Vagina (tissue), 2 donors: ENCODE measurements at places on chromosomes 2 and 18. TPM values are rescaled to one million over a fixed set of nuclear protein-coding genes. Genes with fewer than 3 reads are reported as not detected.

ZNF532 gene
- total RNA-seq: 77.1 TPM

G6PC2 gene
- not detected for total RNA-seq

GRCh38 chr2:28178946-28179345, 213.7 kb upstream of the FOSL2 start:
- no peak for DNase-seq

FEV gene
- total RNA-seq: not detected

DNA sequence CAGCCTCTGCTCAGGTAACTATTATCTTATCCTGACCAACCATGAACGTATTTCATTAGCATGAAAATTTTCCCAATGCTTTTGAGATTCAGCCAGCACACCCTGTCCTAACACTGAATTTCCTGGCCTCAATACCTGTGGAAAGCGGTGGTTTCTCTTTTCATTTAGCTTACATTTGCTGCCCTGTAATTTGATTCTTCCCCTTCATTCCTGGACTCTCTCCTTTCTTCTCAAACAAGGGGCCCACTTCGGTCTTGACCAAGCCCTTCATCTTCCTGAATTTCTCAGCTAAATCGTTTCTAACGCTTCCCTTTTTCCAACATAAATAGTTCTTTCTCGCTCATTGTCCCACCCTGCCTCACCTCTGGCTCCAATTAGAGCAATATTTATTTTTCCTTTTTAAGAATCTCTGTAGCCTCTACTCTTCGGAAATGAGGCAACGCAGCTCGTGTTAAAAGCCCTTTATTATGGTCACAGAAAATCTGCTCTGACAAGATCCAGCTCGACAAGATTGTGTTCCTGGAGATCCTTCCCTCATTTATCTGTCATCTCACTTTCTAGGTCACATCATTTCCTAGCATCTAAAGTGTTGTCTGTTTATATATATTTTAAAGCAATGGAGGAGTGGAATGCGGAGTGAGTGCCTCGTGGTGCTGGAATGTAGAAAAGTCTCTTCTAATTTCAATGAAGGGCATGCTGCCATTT, 49.5 kb upstream of the BCL11A start:
- no peak for DNase-seq

DNA sequence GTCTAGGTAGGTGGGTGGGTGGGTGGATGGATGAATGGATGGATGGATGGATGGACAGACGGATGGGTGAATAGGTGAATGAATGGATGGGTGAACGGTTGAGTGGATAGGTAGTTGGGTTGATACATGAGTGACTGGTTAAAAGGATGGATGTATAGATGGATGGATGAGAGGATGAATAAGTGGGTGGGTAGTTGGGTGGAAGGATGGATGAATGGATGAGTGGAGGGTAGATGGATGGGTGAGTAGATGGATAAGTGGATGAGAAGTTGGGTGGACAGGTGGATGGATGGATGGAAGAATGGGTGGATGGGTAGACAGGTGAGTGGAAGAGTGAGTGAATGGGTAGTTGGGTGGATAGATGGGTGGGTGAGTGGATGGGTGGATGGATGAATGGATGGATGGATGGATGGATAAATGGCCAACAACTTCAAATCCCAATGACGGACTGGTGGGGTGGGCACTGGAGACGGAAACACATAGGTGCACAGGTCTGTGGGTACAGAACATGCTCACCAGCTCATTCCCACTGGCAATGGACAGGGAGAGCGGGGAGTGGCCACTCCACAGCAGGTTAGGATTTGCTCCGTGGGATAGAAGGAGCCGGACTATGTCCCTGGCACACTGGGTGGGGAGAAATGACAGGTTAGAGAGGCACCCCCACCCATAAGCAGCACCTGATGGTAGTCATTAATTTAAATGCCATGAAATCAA, 48.8 kb downstream of the ANKMY1 start:
- peak; percentile 44 for DNase-seq

GRCh38 chr2:239898292-239898925, 126.7 kb downstream of the NDUFA10 start:
- DNase-seq: no peak

GRCh38 chr2:70477441-70477844, 76.2 kb downstream of the TGFA start:
- peak; percentile 25 for DNase-seq

DNA sequence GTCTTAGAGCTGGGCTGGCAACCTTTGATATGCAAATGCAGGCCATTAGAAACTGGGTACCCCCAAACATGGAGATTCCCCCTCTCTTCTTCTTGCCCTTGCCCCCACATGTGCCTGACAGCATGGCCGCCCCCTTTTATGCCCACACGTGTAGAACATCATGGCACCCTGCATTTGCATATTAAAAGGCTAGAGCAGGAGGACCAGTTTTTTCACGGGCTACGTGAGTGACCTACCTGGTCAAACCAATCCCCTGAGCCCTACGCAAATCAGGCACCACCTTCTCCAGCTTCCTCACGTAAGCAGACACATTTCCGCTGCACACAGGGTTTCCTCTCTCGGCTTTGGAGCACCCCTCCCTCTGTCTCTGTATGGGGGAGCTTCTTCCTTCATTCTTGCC, 110.9 kb upstream of the COPS8 start:
- peak; percentile 52 for DNase-seq

GRCh38 chr18:58845928-58846724, 18.6 kb upstream of the ZNF532 start:
- no peak for DNase-seq

DNA sequence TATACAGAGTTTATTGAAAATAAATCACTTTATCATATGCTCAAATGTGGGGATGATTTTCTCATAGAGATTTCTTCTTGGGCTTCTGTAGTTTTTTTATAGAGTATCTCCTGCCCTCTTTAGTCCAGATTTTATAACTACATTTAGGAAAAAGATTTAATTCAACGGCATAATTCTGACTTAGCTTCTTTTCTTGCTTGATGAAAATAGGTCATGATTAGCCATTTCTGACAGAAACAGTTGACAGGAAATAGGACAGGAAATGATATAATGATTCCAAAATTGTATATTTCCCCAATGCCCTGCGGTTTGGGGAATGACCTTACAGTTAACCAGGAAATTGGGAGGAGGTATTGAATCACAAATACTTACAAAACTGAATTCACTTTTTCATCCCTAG, 1531.9 kb upstream of the ACVR2A start:
- no peak for DNase-seq

DNA sequence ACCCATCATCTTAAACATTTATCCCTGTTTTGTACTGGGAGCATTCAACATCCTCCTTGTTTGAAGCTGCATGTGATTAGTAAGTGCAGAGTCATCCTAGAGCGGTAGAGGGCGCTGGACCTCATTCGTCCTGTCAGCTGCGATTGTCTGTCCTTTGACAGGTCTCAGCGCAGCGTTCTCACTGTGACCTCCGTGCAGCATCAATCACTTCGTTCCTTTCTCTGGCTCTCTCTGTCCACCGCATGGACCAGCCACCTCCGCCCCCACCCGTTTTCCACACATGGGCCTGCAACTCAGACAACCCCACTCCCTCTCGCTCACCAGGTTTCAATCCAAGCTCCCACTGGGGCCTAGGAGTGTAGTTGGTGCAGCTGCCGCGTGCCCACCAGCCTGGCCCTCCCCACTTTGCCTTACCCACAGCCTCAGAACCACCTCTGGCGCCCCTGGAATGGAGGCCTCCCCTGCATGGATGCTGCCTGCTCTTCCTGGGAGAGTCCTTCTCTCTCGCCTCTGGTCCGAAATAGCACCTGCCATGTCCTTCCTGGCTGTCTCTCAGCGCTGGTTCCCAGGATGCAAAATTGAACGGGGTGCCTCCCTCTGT, 90.5 kb downstream of the NDUFA10 start:
- no peak for DNase-seq

SCYGR4 gene
- not detected for total RNA-seq

GRCh38 chr18:70028084-70028483, 80.4 kb upstream of the CD226 start:
- DNase-seq: no peak

SCN7A gene
- total RNA-seq: 15.0 TPM

TRIM54 gene
- 2.5 TPM for total RNA-seq

ERICH2 gene
- total RNA-seq: not detected

RAPGEF4 gene
- 18.4 TPM for total RNA-seq

- no peak for DNase-seq
These were observed 281.1 kb downstream of the ARHGAP15 start for GRCh38 chr2:143410082-143410897.

GRCh38 chr18:79401494-79402208, 5.9 kb downstream of the NFATC1 start:
- DNase-seq: no peak

DNA sequence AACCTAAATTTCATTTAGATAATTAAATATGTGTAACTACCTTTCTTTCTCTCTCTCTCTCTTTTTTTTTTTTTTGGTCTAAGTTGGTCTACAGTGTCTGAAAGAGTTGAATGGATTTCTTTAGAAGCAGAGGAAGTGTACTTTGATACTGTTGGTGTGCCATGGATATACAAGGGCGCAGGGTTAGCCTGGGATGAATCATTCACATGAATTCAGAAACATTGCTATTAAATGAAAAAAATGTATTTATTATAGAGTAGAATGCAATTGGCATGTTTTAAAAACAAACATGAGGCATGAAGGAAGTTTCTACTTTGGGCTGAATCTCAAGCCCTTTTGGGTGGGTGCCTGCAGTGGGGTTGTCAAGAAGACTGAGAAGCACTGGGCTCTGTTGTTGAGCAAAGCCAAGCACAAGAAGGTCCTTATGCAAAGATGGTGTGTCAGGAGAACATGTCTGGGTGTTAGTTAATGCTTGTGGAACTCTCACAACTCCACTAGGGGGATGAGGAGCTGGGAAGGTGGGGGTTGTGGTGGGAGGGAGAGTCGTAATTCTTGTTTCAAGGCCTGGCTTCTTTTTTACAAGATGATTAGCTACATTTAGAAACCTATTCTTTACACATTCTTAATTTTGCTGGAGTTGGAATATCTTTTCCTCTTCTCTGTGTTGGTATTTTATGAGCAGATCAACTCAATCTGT, 57.9 kb downstream of the LYPD6 start:
- DNase-seq: no peak

VAMP5 gene
- 42.5 TPM for total RNA-seq

GRCh38 chr2:12895017-12895416, 178.3 kb downstream of the TRIB2 start:
- no peak for DNase-seq

DNA sequence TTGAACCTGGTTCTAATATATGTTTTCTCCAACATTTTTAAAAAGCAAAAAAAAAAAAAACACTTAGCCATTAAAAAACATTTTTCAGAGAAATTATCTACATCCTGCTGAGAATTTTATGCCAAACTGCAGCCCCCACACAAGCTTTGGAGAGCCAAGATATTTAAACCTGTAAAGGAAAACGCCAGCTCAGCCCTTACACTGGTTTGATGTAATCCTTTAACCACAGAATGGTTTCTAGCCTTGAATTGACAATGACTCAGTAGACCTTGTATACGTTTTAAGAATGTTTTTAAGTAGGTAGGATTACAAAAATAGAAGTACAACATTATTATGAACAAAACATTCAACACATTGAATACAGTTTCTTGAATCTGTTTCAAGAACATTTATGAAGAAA, 113.6 kb downstream of the BABAM2 start:
- no peak for DNase-seq

RASGRP3 gene
- total RNA-seq: 4.2 TPM

- no peak for DNase-seq
These were observed at the start of gene LBX2 for GRCh38 chr2:74499267-74499939. Gene LBX2 (minus strand): TSS chr2:74499603. CDS start chr2:74499537, 66 bp downstream.

- DNase-seq: no peak
These were observed 9.9 kb downstream of the IER3IP1 start for GRCh38 chr18:47166294-47166693.

GPR55 gene
- total RNA-seq: 2.7 TPM

DNA sequence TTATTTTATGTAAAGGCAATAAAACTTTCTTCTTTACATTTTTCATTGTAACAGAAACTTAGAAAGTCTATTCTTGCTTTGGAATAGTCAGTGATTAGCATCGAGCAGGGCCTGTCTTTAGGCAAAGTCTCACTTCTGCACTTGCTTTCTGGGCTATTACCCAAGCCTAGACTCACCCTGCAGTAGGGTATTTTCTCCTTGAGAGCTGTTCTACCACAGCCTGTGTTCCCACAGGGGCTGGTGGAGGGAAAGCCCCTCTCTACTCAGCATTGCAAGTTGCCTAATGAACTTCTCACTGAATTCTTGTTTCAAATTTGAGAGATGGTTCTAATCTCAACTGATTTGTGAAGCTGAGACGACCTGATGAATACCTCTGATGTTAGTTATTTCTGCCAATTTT, 111.7 kb upstream of the KLHL14 start:
- no peak for DNase-seq

GRCh38 chr2:166140932-166141331, 13.1 kb upstream of the SCN1A start:
- no peak for DNase-seq

SGPP2 gene
- 24.8 TPM for total RNA-seq

CPLX4 gene
- not detected for total RNA-seq

DNA sequence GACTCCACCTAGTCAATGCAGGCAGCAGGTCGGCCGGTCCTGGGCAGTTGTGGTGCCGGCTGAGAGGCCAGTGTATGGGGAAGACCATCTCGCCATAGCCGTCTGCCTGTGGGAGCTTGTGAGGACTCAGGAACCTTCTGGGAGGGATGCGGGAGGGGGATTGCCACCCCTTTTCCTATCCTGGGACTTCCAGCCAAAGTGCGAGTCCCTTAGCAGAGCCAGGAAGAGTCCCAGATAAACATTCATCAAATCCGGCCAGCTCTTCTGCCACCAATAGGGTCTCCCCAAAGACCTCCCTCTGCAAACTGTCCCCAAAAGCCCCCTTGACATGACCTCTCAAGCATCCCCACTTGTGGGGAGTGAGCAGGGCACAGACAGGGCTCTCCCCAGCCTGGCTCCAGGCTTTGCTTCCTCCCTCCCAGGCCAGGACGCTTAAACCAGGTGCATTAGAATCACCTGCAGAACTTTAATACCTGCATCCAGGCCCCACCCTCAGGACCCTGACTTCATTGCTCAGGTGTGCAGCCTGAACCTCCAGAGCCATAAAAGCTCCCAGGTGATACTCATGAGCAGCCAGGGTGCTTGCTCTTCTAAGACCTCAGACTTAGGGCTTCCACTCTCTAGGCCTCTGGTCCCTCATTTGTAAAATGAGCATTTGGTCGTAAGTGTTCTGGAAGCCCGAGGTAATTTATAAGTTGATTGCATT, 159.3 kb downstream of the CAPN13 start:
- peak; percentile 91 for DNase-seq

DNA sequence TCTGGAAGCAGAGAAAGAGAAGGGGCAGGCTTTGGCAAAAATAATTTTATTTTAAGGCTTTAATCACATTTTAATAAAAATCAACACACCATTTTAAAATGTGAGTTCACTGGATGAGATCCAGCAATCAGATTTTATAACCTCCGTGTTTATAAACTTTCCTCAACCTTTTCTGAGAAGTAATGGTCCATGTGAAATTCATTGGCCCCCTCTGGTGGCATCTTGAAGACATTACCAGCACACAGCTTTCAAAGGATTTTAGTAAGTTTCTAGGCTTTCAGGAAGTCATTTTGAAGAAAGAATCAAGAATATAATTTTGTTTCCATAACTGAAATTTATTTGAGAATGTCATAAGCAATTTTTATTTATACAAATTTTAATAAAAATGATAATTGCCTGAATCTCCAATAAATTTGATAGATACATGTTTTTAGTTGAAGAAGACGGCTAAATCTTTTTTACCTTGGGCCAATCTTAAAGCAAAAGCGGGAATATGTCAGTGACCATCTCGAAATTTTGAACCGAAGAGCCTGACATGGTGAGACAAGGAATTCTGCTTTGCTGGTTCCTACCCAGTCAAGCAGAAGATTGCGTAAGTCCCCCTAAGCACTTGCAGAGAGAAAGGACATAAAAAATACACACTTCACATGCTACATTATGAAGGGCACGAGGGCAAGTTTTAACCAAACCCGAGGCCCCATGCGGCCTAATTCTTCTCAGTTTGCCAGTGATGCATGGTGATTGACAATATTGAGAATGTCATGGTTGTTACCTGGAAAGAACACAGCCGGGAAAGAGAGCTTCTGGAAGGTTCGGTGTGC, 128.4 kb upstream of the CBLN2 start:
- no peak for DNase-seq
